NCI-H526 (cell line): ENCODE measurements at places on chromosomes 1 and 21.
A peak's percentile ranks its signal among the peaks of the same experiment; 100 is the strongest.

GRCh38 chr1:208025031-208025430 lies 114.1 kb upstream of the CD34 start:
- no peak for DNase-seq

DNA sequence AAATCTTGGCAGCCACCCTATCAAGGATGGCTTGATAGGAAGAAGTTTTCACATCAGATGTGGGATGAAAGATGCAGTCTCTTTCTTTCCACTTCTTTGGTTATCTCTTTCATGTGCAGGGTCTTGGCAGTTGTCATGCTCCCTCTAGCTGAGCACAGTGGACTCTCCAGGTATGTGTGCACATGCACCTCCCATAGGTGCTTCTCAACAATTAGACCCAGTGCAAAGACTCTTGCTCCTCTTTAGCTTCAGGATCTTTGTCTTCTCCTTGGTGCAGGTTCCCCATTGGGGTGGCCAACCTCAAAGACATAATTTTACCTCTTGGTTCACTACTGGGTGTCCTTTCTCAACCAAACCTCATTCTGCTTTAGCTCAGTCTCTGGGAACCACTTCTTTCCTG lies 80.7 kb downstream of the TBX15 start:
- peak; percentile 10 for DNase-seq

- DNase-seq = no peak
Observed at GRCh38 chr1:217539510-217539909, 91.4 kb downstream of the GPATCH2 start.

GRCh38 chr1:60903591-60903990 lies 178.8 kb upstream of the NFIA start:
- no peak for DNase-seq

DNA sequence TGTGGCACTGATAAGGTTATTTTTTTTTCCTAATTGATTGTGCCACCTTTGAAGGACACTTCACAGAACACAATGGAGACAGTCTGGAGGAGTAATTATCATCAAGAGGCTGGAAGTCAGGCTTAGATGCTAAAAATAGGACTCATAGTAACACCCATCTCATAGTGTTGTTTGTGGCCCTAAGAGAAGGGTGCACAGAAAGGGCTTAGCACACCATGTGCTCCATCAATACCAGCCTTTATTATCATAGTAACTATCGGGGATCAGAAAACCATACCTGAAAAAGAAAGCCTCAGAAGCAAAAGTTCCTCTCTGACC lies 11.9 kb downstream of the NIPAL3 start:
- no peak for DNase-seq

GRCh38 chr1:221169447-221169889 lies 290.2 kb downstream of the HLX start:
- DNase-seq = no peak

DNA sequence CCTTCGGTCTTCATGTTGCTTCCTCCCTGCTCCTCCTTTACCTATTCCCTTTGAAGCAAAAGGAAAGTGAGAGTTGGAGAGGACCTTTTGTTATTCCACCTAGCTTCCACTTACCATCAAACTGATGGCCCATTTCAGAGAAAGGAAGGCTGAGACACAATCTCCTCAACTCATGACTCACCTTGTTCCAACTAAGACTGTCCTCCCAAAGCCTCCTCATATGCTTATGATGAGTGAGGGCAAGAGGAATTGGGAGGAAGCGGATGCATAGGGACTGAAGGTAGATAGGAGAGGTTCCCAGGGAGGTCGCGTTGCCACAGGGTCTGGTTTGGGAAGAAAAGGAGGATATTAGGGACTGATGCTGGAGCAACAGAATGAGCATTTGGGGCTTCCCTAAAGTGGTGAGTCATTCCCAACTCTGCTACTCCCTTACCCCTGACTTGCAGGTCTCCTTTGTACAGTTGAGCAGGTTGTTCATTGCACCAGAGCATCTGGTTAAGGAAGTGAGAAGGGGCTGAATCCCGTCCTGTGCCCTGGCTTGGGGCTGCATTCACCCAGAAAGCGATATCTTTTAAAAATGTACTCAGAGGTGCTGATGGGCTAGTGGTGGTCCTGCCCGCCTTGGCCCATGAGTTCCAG lies 35.0 kb downstream of the LGR6 start:
- no peak for DNase-seq

- DNase-seq = peak; percentile 65
Observed at GRCh38 chr1:39955547-39956539, 898 bp downstream of the MFSD2A start.

DNA sequence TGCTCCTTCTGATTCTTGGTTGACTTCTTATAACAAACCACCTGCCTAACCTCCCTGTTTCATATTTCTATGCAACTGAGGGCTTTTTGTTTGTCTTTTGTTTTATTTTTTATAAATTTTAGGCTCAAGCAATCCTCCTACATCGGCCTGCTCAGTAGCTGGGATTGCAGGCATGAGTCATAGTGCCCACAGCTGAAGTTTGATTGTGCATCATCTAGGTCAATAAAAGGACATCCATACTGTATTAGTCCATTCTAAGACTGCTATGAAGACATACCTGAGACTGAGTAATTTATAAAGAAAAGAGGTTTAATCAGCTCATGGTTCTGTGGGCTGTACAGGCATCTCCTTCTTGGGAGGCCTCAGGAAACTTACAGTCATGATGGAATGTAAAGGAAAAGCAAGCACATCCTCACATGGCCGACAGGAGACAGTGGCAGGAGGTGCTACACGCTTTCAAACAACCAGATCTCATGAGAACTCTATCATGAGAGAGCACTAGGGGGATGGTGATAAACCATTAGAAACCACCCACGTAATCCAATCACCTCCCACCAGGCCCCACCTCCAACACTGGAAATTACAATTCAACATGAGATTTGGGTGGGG lies 285.0 kb downstream of the SIPA1L2 start:
- DNase-seq = no peak

- no peak for DNase-seq
Observed at GRCh38 chr1:67436511-67437055, 6.4 kb upstream of the SERBP1 start.

DNA sequence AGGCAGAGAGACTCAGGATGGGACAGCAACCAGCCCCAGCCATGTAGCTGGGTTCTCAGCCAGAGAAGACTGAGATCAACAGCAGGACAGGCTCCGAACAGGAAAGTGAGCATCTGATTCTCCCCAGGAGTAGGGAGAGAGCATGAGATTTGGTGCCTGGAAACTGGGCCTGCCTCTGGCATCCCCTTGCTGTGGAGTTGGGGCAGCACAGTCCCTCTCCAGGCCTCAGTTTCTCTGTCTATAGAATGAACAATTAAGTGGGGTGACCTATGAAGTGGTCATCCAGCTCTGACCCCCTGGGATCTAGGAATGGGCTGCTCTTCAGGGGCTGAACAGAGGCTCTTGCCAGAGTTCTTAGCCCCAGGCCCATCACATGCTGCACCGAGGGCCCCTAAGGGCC lies 55.6 kb downstream of the KLHDC7A start:
- no peak for DNase-seq

DNA sequence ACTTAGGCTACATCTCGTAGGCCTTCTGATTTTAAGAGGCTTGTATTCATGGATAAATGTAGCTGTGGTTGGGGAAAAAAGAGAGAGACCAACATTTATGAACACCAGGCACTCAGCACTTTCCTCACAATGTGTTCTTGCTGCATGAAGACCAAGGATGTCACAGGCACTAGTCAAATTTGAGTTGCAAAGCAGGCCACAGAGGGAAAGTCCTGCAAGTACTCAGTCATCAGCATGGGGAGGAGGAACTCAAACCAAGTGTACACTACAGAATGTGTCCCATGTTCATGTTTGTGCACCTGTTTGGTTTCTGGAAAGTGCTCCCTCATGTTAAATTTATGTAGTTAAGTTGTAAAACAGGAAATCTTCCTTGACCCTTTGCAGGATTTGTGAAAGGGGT lies 8.7 kb upstream of the MAP3K7CL start:
- DNase-seq = peak; percentile 11

GRCh38 chr1:116194568-116194967 lies 83.4 kb downstream of the MAB21L3 start:
- no peak for DNase-seq

GRCh38 chr1:37947364-37947763 lies 511 bp upstream of the INPP5B start:
- no peak for DNase-seq

DNA sequence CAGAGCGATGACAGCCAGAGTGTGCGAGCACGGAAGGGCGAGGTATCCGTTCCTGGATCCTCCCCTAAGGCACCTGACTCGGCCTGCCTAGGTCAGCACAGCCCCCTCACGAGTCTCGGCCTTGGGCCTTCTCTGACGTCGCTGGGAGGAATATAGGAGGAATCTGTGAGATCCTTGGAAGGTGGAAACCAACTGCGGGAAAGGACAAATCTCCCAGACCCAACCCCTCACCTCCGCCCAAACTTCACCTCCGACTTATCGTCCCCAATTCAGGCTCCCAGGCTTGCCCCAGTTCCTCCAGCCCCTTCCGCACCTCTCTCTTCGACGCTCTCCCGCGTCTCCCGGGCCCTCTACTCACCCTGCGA lies 494 bp downstream of the APH1A start:
- no peak for DNase-seq

- no peak for DNase-seq
Observed at GRCh38 chr1:101154547-101154946, 82.3 kb upstream of the S1PR1 start.

GRCh38 chr1:200095057-200095577 lies 67.6 kb downstream of the NR5A2 start:
- no peak for DNase-seq

DNA sequence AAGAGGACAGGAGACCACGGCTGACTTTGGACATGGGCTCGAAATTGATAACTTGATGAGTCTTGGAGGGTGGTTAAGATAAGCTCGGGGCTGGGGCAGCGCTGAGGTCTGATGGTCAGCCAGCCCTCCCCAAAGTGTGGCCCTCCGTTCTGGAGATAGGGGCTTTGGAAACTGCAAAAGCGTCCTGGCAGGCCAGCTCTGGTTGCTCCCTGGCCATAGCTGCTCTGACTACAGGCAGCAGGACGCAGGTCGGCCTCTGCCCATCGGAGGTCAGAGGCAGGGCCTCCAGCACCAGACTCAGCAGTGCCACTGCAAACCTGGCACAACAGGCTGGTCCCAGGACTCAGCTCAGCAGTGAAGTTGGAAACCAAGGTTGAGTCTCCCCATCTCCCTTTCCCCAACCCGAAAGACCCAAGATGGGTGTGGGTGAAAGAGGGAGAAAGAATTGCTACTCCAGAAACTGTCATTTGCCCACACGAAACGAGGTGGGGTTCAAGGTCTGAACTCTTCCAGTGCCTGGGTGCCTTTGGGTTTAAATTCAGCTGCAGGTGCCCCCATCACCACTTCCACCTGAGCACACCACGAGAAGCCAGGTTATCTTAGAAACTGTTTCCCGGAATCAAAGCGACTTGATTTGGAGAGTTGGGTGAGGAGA lies 4.8 kb downstream of the SIM2 start:
- DNase-seq = no peak

DNA sequence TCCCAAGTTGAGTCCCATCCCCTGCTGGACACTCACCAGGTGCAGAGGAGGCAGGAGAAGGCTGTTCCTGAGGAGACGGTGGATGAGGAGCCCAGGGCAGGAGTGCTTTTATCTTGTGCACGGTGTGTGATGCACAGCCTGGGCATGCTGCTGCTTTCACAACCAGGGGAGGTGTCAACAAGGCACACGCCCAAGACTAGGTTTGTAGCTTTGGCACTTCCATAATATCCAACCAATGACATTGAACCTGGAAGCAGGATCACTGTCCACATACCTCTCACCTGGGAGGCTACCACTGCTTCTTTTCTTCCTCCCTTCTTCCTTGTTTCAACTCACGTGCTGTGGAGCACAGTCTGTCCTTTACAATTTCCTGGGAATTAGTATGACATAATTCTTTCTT lies at the start of gene LCE3D:
Gene LCE3D (minus strand): TSS at position 84 of the 400 bp plus-strand sequence. CDS start 580 bp downstream, outside the sequence.
- DNase-seq = no peak

- peak; percentile 13 for DNase-seq
Observed at GRCh38 chr1:209590405-209590804, 6.9 kb downstream of the CAMK1G start.

GRCh38 chr21:26845759-26846035 lies 488 bp upstream of the ADAMTS1 start:
- peak; percentile 19 for DNase-seq

- no peak for DNase-seq
Observed at GRCh38 chr21:16302851-16303282, 573.1 kb downstream of the USP25 start.

GRCh38 chr1:237431448-237431847 lies 389.5 kb downstream of the RYR2 start:
- DNase-seq = no peak

GRCh38 chr1:69985901-69986439 lies 219.4 kb downstream of the LRRC40 start:
- DNase-seq = no peak

DNA sequence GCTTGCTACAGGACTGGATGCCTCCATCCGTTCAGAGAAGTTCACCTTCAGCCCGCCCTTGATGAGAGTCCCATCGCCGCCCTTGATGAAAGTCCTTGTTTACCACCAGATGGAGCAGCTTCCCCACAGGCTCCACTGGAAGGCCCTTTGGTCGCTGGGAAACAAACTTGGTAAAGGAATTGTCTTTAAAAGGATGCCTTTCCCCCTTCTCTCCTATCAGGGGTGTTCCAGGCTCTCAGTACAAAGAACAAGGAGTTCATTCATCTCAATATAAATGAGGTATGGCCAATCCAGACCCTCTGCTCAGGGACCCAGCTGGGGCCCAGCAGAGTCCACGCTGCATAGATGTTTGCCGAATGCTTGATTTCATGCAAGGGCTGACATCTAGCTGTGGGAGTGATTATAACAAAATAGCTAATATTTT lies 50.8 kb downstream of the CAPN9 start:
- DNase-seq = peak; percentile 68

- no peak for DNase-seq
Observed at GRCh38 chr1:22210636-22211035, 67.7 kb upstream of the WNT4 start.

DNA sequence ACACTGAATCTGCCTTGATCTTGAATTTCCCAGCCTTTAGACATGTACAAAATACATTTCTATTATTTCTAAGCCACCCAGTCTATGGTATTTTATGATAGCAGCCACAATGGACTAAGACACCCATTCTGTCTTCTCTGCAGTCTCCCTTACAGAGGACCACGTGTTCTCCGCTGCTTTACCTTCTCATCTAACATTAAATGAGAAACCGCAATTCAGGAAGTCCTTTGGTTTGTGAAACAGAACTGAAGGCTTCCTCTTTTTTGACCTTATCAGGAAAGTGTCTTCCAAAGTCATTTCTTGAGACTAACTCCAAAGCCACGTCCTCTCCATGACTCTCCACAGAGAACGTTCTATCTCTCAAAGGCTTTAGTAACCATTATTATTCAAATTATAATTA lies 560.1 kb downstream of the OMA1 start:
- no peak for DNase-seq

GRCh38 chr1:62333441-62333840 lies 14.2 kb upstream of the KANK4 start:
- DNase-seq = no peak

GRCh38 chr1:90133133-90133532 lies 138.2 kb downstream of the ZNF326 start:
- peak; percentile 35 for DNase-seq

DNA sequence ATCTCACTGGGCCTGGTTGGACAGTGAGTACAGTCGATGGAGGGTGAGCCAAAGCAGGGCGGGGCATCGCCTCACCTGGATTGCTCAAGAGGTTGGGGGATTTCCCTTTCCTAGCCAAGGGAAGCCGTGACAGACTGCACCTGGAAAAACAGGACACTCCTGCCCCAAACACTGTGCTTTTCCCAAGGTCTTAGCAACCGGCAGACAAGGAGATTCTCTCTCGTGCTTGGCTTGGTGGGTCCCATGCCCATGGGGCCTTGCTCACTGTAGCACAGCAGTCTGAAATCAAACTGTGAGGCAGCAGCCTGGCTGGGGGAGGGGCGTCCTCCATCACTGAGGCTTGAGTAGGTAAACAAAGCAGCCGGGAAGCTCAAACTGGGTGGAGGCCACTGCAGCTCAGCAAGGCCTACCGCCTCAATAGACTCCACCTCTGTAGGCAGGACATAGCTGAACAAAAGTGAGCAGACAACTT lies 11.3 kb downstream of the C1orf105 start:
- DNase-seq = peak; percentile 30
